C1 segment of cervical spinal cord (tissue), 14 donors: ENCODE measurements at places on chromosomes 2 and 18.

DNA sequence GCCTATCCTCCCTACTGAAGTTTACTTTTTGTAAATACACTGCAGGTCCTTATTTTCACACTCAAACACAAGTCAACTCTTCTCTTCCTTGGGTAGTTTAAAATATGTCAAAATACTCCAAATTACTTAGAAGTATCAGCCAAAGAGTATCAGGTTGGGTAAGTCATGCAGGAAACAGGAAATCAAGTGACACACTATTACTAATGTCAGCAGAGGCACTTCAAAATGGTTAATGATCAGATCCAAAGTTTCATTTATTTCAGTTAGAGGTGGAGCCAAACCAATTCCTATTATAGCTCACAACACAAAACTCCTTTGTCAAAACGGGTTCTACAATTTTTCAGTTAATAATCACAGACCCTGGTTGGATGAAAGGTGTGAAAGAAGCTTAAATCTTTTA, 54.2 kb downstream of the DLGAP1 start:
- no peak for DNase-seq

GRCh38 chr2:173741759-173742158, 223.4 kb downstream of the SP3 start:
- no peak for DNase-seq

DNA sequence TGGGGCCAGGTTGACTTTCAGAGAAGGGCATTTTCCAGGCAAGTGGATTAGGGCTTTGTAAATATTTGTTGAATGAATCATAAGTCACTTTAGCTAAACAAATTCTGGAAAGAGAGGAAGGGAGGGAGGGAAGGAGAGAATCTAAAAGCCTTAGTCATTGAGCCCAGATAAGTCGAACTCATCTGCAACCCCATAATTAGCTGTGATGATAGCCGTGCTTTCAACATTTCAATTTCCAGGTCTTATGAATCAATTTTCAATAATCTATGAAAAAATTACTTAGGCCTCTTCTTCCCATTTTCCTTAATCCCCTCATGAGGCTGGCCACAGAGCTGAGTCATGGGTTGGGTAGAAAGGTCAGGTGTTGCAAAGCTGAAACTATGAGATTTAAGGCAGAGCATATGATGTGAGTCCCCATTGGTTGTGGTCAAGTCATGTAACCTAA, 111.9 kb upstream of the MAPRE2 start:
- DNase-seq: no peak

DNA sequence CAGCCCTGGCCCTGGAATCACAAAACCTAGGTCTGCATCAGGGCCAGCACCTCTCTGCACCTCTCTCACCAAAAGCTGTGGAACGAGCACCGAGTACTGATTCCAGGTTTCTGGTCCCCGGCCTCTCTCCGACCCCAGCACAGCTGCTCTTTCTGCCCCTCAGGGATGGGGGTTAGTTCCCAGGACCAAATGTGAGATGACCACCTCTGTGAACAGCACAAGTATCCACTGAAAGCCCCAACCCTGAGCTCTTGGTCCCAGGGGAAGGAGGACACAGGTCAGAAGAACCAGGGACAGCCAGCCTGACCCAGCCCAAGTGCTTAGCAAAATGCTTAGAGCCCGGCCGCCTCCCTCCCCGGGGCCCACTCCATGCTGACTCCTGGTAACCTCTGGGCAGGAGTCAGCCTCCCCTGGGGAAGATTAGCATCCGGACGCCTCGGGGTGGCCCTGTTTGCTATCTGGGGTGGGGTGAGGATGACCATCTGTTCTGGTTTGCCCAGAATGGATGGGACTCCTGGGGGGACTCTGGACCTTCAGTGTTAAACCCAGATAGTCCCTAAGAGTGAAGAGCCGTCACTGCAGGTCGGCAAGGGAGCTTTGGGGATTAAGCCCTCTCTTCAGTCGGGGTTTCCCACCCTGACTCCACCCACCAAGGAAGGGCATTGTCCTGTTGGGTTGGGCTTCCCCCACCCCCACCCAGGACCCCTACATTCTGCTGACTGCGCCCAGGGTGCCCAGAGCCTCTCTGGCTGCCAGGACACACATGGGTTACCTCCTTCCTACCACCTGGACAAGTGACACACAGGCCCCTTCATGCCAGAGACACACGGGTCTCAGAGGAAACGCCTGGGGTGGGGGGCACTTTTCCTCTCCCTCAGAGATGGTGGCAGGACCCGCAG, 9.4 kb upstream of the GPR55 start:
- no peak for DNase-seq

GRCh38 chr2:69007169-69007568, 5.8 kb upstream of the ANTXR1 start:
- no peak for DNase-seq

- DNase-seq: no peak
Measured at GRCh38 chr18:41524674-41525470, 430.2 kb upstream of the PIK3C3 start.

- DNase-seq: no peak
Measured at GRCh38 chr2:34652636-34653035, 1053.5 kb upstream of the FAM98A start.

GRCh38 chr2:219731173-219731572, 103.7 kb downstream of the SLC4A3 start:
- no peak for DNase-seq

GRCh38 chr2:52526735-52527134, 1240.9 kb upstream of the CHAC2 start:
- DNase-seq: no peak

GRCh38 chr18:51196118-51196810, 1.2 kb downstream of the MEX3C start:
- DNase-seq: no peak

DNA sequence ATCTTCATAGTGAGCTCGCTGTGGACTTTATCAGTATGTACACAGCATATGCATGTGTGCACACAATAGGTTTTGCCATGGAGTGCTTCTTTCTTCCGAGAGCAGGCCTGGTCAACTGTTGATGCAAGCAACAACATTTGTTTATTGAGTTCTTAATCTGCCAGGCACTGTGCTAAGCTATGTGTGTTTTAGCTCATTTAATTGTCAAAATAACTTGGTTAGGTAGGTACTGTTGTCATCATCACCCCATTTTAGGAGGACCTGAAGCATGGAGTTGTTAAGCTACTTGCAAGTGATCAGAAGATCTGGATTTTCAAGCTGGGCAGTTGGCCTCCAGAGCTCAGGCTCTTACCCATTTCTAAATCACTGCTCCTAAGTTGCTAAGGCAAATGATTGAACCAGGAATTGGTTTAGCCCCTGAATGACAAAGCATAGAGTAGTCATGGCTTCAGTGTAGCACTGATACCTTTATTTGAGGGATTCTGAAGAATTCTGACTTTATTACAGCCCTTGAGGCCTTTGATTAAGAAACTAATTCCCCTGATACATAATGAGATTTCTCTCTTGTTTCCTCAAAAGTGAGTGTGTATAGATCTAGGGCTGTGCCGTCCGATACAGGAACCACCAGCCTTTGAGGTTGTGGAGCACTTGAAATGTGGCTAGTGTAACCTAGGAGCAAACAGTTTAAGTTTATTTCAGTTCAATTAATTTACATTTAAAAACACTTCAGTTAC, 132.9 kb downstream of the FMNL2 start:
- DNase-seq: no peak

DNA sequence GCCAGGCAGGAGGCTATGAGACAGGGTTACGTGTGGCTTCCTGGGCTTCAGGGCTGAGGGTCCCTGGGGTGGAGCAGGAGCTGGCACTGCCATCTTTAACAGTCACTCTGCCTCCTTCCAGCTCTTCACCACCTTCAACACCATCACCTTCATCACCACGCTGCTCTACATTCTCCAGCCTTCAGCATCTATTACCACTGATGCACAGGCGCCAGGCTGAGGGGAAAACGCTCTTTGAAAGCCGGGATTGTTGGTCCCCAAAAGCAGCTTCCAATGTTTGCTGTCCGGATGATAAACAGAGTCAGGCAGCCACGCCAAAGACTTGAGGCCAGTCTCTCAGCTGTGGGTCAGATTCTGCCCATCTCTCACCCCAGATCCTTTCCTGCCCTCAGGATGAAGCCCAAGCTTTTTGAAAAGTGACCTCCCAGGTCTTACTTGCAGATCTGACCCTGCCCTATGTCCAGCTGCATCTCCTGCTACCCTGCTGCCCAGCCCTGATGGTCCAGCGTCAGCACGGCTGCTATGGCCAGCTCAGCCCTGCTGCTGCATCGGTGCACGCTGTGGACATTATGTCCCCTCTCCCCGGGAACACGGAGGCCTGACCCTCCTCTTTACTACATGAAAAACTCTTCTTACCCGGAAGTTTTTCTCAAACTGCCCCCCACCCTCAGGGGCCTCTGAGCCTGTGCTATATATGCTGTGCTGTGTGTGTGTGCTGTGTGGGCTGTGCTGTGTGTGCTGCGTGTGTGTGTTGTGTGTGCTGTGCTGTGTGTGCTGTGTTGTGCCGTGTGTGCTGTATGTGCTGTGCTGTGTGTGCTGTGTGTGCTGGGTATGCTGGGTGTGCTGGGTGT, 31.2 kb upstream of the MAL start:
- DNase-seq: no peak

DNA sequence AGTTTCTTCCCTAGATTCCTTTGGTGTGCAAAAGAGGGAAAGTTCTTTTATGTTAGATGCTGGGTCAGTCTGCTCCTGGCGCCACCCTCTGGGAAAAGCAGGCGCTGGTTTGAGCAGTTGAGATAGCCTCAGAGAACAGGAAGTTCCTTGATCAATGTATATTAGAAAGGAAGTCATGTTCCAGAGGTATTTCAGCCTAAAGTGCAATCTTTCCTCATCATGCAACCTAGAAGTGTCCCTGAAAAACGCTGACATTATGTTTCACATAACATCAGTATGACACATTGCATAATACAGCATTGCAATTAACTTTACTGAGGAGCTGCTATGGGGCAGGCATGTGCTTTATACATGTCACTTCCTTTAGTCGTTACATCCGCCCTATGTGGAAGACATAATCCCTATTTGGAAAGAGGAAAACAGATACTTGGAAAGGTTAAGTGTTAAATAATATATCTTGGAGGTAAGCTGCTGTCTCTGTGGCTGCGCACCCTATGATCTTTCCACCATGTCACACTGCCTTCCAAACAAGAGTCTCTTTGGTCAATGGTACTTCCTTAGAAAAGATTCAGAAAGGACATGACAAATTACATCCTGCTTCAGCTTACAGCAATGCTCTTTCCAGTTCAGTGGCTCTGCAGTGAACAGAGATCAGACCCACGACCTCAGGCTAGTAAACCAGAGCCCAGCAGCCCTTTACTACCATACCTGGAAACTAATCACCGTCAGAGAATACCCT, 369.7 kb downstream of the RAD51AP2 start:
- DNase-seq: no peak

GRCh38 chr18:77464917-77465316, 215.3 kb downstream of the GALR1 start:
- DNase-seq: no peak

- DNase-seq: no peak
Measured at GRCh38 chr18:773980-774624, 37.9 kb downstream of the YES1 start.

- peak; percentile 37 for DNase-seq
Measured at GRCh38 chr2:100427627-100428258, 10.3 kb upstream of the CHST10 start.

DNA sequence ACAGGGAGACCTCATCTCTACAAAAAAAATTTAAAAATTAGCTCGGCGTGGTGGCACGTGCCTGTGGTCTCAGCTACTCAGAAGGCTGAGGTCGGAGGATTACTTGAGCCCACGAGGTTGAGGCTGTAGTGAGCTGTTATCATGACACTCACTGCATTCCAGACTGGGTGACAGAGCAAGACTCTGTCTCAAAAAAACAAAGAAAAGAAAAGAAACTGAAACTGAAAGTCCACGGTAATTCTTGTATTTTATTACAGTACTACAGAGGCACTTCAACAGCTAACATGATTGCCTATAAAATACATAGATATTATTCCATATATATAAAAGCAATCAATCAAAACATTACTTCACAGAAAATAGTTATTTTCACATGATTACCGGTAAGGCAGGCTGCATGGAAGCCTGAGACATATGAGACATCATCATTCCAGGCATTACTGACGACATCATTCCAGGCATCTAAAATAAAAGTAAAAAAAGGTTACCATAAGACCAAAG, 23.1 kb downstream of the PRPF40A start:
- no peak for DNase-seq

- no peak for DNase-seq
Measured at GRCh38 chr2:57622009-57622408, 424.6 kb upstream of the VRK2 start.
